ENCODE measurements at places on chromosomes 13 and 19.

DNA sequence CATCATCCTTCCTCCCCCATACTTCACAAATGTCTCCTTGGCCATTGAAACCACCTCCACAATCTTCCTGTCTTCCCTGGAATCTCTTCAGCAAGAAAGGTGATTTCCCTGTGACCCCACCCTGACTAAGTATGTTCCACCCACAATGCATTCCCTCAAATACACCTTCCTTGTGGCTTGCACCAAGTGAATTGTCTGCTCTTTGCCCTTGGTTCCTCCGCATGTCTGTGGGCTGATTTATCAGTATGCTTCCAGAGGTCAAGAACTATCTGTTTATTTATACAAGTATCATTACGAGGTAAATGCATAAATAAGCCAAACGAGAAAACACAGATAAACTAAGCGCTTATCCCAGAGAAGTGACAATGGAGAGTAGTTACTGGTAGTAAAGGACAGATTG is 45.4 kb upstream of the POMP start:
- no peak for DNase-seq

DNA sequence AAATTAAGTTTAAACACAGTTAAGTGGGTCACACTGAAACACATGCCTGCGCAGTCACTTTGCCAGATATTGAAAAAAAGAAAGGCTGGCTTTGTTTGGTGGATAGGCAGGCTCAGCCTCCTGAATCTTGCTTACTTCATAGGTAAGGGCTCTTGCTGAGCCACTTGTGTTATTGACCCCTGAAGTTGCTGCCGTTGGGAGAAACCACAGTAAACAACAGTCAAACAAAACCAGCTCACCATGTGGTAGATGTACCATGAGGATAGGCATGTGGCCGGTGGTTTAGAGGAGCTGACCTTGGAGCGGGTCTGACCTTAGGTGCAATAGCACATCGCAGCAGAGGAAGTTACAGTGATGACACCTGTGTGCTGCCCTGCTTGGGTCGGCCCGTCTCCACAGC is 52.2 kb downstream of the SPATA13 start:
- DNase-seq: no peak

- DNase-seq: no peak
Observed at GRCh38 chr19:32041681-32042292, 303.6 kb upstream of the ZNF507 start.

DNA sequence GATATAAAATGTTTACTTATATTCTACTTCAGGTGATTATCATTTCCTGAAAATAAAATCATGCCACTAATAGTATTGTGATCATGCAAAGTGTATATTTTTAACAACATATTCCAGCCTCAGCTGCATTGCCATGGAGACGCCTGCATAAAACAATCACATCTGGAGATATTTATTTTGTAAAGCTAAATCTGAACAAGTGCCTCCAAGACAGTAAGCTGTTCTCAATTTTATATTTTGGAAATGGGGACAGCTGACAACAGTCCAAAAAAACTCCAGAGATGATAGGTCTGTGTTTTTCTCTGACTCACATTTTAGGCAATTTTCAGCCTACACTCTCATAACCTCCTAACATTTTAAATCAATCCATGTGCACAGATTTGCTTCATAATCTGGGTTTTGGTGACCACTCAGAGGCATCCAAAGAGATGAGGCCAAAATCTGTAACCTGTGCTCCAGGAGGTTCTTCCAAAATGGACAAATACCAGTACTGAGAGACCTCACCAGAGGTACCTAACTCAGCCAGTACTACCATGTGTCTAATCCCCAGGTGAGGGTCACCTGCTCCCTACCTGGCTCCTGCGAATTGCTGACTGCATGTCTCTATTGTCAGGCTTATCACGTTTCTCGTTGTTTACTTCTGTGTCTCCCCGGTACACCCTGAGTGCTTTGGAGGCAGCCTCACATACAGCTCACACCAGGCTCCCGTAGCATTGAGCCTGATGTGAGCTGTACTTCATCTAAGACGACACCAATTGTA is 62.7 kb downstream of the COL4A1 start:
- no peak for DNase-seq

DNA sequence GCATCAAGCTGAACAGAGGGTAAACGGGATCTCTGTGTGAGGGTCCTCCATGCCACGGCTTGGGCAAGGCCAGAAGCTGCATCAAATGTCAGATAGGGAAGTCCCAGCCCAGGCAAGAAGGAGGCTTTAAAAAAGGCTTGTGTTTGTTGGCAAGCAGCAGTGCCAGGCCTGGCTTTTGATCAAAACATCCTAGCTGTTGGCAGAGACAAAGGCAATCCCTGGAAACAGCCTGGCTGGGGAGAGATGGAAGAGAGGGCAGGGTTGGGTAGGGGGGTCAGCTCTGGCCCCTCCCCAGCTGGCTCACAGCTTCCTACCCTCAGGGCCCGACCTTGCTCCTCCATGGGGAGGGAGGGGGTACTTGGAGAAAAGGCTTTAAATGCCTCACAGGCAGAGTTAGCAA is 61.8 kb upstream of the KCTD15 start:
- DNase-seq: no peak
